ENCODE measurements at places on chromosomes 3 and 15.

- H3K36me3 ChIP-seq = no peaks in the 10 kb centered on the region
- no peak overlapping the region for H3K27ac ChIP-seq
- H3K4me1 ChIP-seq = no peaks in the 10 kb centered on the region
- no peak for DNase-seq
- no peaks in the 10 kb centered on the region for H3K27me3 ChIP-seq
Measured at GRCh38 chr3:30428251-30428650, 178.2 kb upstream of the TGFBR2 start.

DNA sequence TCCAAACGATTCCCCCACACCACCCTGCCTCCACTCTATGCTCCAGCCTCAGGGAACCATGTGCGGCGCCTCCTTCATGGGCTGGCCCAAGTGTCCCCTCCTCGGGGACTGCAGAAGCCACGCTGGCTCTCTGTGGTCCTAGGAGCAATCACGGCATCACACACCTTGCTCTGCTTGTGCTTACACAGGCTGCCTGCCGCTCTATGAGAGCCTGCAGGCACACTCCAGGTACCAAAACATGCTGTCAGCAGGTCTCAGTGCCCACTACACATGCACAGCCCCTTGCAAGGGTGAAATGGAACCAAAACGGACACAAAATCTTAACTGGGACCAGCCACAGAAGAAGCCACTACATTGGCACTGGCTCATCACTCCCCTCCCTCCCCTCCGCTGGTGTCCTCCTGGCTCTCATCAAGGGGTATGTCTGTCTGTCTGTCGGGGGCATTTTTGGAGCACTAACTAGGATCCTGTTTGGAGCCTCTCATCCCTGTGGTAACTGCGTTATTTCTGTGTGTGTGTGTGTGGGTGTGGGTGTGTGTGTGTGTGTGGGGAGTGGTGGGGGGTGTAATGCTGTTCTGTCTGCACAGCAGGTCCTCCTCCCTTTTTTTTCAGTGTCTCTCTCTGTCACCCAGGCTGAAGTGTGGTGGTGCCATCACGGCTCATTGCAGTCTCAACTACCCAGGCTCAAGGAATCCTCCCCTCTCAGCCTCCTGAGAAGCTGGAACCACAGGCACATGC, 60.6 kb downstream of the DHX30 start:
- no peaks in the 10 kb centered on the region for H3K27me3 ChIP-seq
- H3K36me3 ChIP-seq = peaks cover 32% of the 10 kb centered on the region
- H3K27ac ChIP-seq = no peak overlapping the region
- no peak overlapping the region for H3K4me3 ChIP-seq
- H3K4me1 ChIP-seq = no peaks in the 10 kb centered on the region

GRCh38 chr3:183244219-183244618, 8.8 kb upstream of the B3GNT5 start:
- H3K27me3 ChIP-seq = peaks cover 7% of the 10 kb centered on the region
- H3K27ac ChIP-seq = no peak overlapping the region
- DNase-seq = no peak
- H3K4me1 ChIP-seq = peaks cover 12% of the 10 kb centered on the region
- H3K36me3 ChIP-seq = peaks cover 34% of the 10 kb centered on the region

- no peak overlapping the region for H3K27ac ChIP-seq
- no peaks in the 10 kb centered on the region for H3K36me3 ChIP-seq
- no peak overlapping the region for H3K4me3 ChIP-seq
Measured at GRCh38 chr3:106376016-106376570, 507.3 kb upstream of the CBLB start.

GRCh38 chr3:2656806-2657777, 453.1 kb downstream of the IL5RA start:
- DNase-seq = no peak
- H3K36me3 ChIP-seq = peaks cover 74% of the 10 kb centered on the region
- H3K4me1 ChIP-seq = no peaks in the 10 kb centered on the region
- no peak overlapping the region for H3K4me3 ChIP-seq

GRCh38 chr15:78065284-78065872, 12.1 kb downstream of the TBC1D2B start:
- H3K4me1 ChIP-seq = peaks cover 7% of the 10 kb centered on the region
- no peak overlapping the region for H3K27ac ChIP-seq
- DNase-seq = peak; percentile 5
- H3K4me3 ChIP-seq = no peak overlapping the region
- H3K27me3 ChIP-seq = no peaks in the 10 kb centered on the region

GRCh38 chr3:195204360-195205163, 66.4 kb downstream of the XXYLT1 start:
- no peak overlapping the region for H3K4me3 ChIP-seq
- H3K36me3 ChIP-seq = no peaks in the 10 kb centered on the region
- H3K4me1 ChIP-seq = peaks cover 23% of the 10 kb centered on the region

GRCh38 chr15:73782344-73782959, 29.3 kb upstream of the INSYN1 start:
- H3K4me1 ChIP-seq = peaks cover 55% of the 10 kb centered on the region
- no peak for DNase-seq
- no peaks in the 10 kb centered on the region for H3K36me3 ChIP-seq
- no peak overlapping the region for H3K27ac ChIP-seq

- no peak for DNase-seq
- no peak overlapping the region for H3K27ac ChIP-seq
- no peaks in the 10 kb centered on the region for H3K36me3 ChIP-seq
- no peaks in the 10 kb centered on the region for H3K27me3 ChIP-seq
Measured at GRCh38 chr3:65664446-65664845, 374.3 kb downstream of the MAGI1 start.

DNA sequence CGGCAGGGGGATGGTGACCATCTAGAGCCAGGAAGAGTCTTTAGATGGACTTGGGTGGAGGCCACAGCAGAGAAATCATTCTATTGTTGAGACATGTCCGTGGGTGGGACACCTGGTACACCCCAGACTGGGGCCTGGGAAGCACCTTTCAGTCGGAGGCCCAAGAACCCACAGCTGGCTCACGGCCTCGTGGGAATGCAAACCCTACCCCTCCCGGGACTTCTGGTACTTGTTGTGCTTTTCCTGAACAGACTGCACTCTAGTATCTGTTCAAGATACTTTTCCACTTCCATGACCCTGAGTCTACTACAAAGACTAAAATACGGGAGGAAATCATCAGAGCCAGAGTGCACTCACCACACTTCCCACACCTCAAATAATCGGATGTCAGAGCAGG, 60.7 kb downstream of the BDH1 start:
- peaks cover 7% of the 10 kb centered on the region for H3K27me3 ChIP-seq
- peaks cover 7% of the 10 kb centered on the region for H3K36me3 ChIP-seq
- DNase-seq = no peak
- H3K4me3 ChIP-seq = no peak overlapping the region

DNA sequence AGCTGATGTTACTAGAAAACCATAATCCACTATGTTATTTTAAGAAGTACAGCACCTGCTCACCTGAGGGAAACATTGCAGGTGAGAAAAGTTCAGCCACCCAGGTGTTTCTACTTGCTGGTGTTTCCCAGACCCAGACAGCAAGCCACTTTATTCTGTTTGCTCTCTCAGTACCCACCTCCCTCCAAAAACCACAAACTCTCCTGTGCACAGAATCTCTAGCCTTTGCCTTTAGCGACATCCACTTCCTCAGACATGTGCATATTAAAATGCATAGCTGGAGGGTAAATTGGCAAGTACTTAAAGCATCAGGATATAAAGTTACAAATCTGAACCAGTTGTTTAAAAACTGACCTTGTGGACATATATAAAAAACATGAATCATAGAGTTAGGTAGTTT, 36.7 kb downstream of the VGLL3 start:
- DNase-seq = no peak
- H3K36me3 ChIP-seq = no peaks in the 10 kb centered on the region
- no peak overlapping the region for H3K4me3 ChIP-seq
- no peaks in the 10 kb centered on the region for H3K27me3 ChIP-seq

GRCh38 chr15:52294881-52295420, 653 bp downstream of the MYO5C start:
- H3K4me3 ChIP-seq = peak overlapping the region; percentile 72
- peaks cover 12% of the 10 kb centered on the region for H3K36me3 ChIP-seq
- no peak overlapping the region for H3K27ac ChIP-seq
- peaks cover 25% of the 10 kb centered on the region for H3K4me1 ChIP-seq
- no peaks in the 10 kb centered on the region for H3K27me3 ChIP-seq

- DNase-seq = no peak
- H3K27ac ChIP-seq = peak overlapping the region; percentile 93
- H3K27me3 ChIP-seq = no peaks in the 10 kb centered on the region
- H3K4me3 ChIP-seq = no peak overlapping the region
Measured at GRCh38 chr3:120435621-120436020, 15.2 kb downstream of the FSTL1 start.

DNA sequence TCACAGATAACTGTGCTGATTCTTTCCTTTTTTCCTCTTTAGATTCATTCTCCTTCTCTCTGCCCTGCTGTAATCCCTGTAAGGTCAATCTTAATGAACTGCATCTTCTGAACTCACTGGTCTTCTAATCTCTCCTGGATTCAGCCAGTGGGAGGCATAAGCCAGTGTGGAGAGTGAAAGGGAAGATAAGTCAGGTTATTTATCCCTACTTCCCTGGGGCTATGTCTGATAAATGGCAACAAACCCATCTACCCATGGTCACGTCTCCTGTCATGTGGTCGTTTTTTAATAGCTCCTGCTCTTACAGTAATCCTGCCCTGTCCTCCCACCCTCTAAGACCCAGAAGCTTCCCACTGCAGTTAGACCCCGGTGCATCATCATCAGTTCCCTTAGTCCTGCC, 199.6 kb upstream of the NAALADL2 start:
- H3K36me3 ChIP-seq = no peaks in the 10 kb centered on the region
- H3K27me3 ChIP-seq = no peaks in the 10 kb centered on the region
- DNase-seq = no peak
- H3K4me1 ChIP-seq = peaks cover 6% of the 10 kb centered on the region

DNA sequence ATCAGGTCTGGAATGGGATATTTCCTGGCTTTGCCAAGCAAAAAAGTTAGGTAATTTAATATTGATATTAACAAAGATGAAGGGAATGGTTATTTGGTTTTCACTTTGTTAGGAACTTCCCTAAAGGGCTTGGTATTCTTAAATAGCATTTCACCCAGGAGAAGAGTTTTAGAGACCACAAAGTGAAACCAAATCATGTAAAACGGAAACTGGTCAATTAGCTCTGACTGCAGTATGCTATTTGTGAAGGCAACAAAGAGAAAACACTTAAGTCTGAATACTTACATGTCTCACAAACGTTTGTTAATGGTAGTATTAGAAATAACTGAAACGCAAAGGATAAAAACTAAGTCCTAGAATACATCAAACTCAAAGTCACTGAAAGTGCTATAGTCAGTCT, 32.4 kb upstream of the SETMAR start:
- H3K27ac ChIP-seq = no peak overlapping the region
- no peak for DNase-seq
- H3K27me3 ChIP-seq = peaks cover 10% of the 10 kb centered on the region
- no peaks in the 10 kb centered on the region for H3K4me1 ChIP-seq
- H3K36me3 ChIP-seq = no peaks in the 10 kb centered on the region

- no peak for DNase-seq
- H3K27me3 ChIP-seq = no peaks in the 10 kb centered on the region
- H3K4me3 ChIP-seq = peak overlapping the region; percentile 17
- peaks cover 12% of the 10 kb centered on the region for H3K36me3 ChIP-seq
Measured at GRCh38 chr3:150605998-150606641, 3.0 kb downstream of the SELENOT start.

DNA sequence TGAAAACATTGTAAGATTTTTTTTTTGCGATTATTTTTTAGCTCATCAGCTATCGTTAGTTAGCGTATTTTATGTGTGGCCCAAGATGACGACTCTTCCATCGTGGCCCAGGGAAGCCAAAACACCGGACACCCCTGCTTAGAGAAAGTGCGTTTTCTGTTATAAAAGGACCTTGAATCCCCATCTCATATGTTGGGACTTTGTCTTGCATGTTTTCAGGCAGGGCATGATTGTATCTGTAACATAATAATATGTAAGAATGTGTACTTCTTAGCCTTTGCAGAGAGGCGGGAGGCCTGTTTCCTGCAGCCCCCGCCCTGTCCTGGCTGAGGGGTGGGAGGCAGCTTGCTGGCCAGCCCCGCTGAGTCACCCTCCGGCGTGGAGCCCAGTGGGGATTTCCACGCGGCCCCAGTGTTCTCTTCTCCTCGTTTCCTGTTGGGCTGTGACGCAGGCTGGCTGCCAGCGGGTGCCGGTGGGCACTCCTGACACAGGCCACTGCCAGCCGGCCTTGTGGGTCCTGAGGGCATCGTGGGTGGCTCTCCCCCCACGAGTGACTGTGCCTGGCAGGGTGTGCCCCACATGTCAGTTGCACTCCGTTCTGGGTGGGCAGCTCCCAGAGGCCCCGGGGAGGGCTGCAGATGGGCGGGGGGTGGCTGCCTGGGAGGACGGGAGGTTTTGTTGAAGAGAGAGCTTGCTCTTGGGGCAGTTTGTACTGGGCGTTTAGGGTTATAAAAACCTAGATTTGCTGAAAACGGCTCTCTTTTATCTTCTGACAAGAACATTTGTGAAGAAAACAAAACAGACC, 55.6 kb downstream of the SMAD3 start:
- H3K27me3 ChIP-seq = no peaks in the 10 kb centered on the region
- peak; percentile 31 for DNase-seq
- H3K36me3 ChIP-seq = no peaks in the 10 kb centered on the region
- no peak overlapping the region for H3K4me3 ChIP-seq

DNA sequence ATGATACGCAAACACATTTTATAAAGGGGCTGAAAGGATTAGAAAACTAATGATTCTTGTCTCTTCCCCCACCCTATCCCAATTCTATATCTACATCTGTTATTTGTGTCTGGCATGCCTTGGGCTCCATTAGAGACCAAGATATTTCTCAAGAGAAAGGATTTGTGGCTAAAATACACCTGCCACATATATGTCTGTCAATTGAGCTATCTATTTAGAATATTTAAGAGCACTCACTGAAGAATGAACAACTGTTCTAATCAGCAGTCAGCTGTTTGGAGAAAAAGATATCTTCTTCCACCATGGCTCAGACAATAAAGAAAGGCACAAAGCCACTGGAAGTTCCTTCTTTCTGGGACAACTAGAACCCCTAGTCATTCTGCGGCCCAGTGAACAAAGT, 61.7 kb upstream of the LRRN1 start:
- no peak for DNase-seq
- H3K4me3 ChIP-seq = no peak overlapping the region
- peaks cover 11% of the 10 kb centered on the region for H3K27me3 ChIP-seq
- H3K27ac ChIP-seq = no peak overlapping the region
- peaks cover 15% of the 10 kb centered on the region for H3K4me1 ChIP-seq

All from WTC11 (cell line).